ENCODE measurements at places on chromosomes 7 and 10.

- DNase-seq = no peak
Observed at GRCh38 chr10:7488418-7488829, 77.6 kb upstream of the SFMBT2 start.

GRCh38 chr10:87625661-87626060 lies 34.0 kb upstream of the PAPSS2 start:
- no peak for DNase-seq

DNA sequence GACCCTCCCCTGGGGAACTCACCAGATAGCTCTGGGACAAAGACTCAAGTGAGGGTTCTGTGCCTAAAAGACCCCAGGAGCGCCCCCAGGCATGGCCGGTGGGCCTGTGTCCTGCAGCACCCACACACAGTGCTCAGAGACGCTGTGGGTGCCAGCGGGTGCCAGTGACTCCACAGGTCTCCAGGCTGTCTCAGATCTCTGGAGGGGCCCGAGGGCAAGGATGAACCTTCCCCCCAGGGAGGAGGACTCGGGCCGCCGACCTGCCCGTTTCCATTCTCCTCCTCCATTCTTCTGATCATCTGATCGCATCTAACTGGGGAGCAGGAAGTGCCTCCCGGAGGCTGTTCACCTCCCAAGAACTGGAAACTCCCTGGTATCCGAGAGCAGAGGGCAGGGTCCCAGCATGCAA lies 980 bp downstream of the ADAM8 start:
- DNase-seq = no peak

DNA sequence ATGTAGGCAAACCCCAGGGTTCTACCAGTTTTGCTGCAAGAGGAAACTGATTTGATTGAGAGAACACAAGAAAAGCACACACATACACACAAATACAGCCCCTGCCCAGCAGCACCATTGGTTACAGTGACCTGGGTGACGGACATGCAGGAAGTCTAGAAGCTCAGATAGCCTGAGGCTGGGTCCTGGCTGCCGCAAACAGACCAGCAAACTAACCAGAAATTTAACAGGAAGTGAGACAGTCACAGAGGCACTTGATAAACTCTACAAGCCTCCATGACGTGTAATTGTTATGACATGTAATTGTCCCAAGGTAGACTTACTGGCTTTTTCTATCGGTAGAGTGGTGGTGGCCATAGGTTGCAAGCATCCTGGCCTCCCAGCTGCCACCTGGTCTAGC lies 58.9 kb downstream of the PRKAR2B start:
- no peak for DNase-seq

DNA sequence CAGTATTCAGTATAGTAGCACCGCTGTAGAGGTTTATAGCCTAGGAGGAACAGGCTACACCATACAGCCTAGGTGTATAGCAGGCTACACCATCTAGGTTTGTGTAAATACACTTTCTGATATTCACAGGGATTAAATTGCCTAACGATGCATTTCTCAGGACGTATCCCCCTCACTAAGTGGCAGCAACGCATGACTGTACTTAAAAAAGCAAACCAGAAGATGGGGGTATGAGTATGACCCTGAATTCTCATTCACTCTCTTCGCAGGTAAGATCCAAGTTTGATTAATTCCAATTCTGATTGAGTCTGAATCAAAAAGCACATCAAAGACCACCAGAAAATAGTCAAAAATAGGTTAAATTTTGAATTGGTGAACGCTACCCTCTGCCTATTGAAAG lies 972 bp downstream of the ORC5 start:
- DNase-seq = no peak

DNA sequence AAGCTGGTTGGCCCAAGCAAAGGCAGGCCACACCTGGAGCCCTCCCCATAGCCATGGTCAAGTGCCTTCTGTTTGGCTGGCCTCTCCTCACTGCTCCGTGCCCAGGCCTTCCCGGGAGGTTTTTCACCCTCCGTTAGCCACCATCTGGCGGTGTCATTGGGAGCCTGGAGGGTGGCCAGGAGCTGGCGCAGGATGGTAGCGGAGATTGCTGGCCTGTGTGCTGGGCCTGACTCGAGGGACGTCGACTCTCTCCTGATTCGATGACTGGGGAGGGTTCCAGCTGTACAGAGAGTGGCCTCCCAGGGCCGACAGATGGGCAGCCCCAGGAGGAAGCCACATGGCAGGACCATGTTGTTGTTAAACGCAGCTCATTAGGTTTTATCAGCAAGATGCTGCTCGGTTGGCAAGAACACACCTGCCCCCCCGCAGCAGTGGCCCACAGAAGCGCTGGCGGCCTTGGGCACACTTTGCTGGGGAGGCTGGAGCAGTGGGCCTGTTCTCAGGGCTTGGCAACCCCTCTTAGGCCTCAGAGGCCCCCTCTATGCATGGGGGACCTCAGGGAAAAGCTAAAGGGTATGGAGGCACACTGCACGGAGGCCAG lies 64.0 kb upstream of the CACUL1 start:
- no peak for DNase-seq

- peak; percentile 62 for DNase-seq
Observed at GRCh38 chr10:69629897-69630650, at the start of gene FAM241B. FAM241B (plus strand) TSS chr10:69630247; CDS start chr10:69631744, 1,497 bp downstream.

DNA sequence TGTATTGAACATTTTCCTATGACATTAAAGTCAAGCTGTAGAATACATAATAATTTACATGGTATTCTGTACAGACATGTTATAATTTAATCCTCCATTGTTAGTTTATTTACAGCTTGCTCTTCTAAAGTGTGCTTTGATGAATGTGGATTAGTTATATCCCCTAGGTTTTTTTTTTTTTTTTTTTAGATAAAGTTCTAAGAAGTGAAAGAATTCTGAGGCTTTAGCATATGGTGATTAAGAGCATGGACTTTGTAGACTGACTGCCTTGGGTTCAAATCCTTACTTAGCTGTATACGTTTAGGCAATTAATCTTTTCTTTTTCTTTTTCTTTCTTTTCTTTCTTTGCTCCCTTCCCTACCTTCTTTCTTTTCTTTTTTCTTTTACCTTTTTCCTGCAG lies 44.9 kb downstream of the MKLN1 start:
- DNase-seq = no peak
